ENCODE measurements at places on chromosomes 11 and 22. TPM values are rescaled to one million over a fixed set of nuclear protein-coding genes. Genes with fewer than 3 reads are reported as not detected.

Gene SCGB1A1
- total RNA-seq, result not detected

Gene OR51B5
- 0.78 TPM for total RNA-seq

Gene SLC37A2
- total RNA-seq, result 1.0 TPM

Gene OR2D2
- not detected for total RNA-seq

Gene DDTL
- total RNA-seq, result 1.2 TPM

Gene PIK3IP1
- total RNA-seq, result 2.8 TPM

Gene SLC22A12
- not detected for total RNA-seq

Gene OR4D5
- not detected for total RNA-seq

DNA sequence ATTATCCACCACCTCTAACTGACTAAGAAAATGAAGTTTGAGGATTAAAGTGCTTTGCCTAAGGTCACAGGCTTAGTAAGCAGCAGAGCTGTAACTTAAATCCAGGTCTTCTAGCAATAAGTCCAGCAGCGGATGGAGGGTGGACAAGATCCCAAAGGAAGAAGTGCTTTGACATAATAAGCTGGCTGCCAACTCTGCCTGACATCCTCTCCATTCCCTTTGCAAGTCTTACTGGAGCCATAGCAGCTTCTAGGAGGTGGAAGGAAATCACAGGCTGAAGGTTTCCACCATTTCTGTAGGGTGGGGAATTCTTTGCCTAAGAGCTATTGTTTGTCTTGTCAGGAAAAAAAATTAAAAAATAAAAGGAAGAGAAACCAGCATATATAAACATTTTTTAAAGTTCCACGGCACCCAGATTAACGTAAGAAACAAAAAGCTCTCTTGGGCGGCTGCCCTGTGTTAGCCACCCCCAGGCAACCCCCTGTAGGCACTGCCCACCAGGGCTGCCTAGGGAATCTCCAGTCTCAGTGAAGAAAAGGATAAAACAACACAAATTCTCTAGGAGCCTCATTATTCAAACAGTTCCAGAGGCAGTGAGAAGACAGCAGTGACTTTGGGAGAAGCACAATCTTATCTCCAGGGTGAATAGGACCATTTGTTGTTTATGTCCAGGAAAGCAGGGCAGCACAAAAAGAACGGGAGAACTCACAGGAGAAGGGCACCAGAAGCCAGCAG is 380.8 kb upstream of the CADM1 start:
- H3K4me3 ChIP-seq, result no peak overlapping the region
- DNase-seq, result no peak
- H3K27ac ChIP-seq, result peak overlapping the region; percentile 50
- no peaks in the 10 kb centered on the region for H3K36me3 ChIP-seq

GRCh38 chr11:44857490-44858090 is 93.1 kb downstream of the TP53I11 start:
- H3K4me3 ChIP-seq, result no peak overlapping the region
- H3K27ac ChIP-seq, result no peak overlapping the region
- H3K4me1 ChIP-seq, result peaks cover 39% of the 10 kb centered on the region
- DNase-seq, result no peak

GRCh38 chr22:26558248-26558895 is 31.6 kb downstream of the TPST2 start:
- H3K27me3 ChIP-seq, result no peaks in the 10 kb centered on the region
- no peaks in the 10 kb centered on the region for H3K36me3 ChIP-seq
- peaks cover 6% of the 10 kb centered on the region for H3K4me1 ChIP-seq

GRCh38 chr11:35058669-35059434 is 80.1 kb upstream of the CD44 start:
- no peak overlapping the region for H3K27ac ChIP-seq
- no peaks in the 10 kb centered on the region for H3K4me1 ChIP-seq
- no peaks in the 10 kb centered on the region for H3K36me3 ChIP-seq
- no peak overlapping the region for H3K4me3 ChIP-seq

DNA sequence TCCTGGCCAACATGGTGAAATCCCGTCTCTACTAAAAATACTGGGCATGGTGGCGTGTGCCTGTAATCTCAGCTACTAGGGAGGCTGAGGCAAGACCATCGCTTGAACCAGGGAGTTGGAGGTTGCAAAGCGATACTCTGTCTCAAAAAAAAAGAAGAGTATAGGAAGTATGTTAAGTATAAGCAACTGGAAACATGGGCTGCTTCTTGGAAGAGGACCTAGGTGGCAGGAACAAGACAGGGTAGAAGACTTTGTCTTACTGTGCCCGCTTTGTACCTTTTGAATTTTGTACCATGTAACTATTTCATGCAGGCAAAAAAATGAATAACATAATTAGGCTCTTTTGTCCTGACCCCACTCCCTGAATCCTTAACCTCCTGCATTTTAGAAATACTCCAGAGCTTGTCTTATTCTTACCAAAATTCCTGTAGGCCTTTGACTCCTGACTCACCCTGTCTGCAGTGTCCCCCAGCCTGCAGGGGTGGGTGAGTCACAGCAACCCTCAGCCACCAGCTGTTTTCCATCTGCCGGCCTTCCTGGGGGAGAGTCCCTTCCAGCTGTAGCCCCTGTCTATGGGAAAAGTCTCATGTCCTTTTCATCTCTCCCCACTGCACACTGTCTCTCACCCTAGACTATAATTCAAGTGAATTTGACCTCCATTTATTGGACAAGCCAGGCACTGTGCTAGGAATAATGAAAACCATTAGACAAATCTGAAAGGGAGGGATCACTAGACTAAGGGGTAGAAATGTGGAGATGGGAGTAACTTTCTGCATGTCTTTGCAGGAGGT is 41.8 kb downstream of the TXN2 start:
- no peak overlapping the region for H3K4me3 ChIP-seq
- no peaks in the 10 kb centered on the region for H3K27me3 ChIP-seq
- H3K27ac ChIP-seq, result no peak overlapping the region
- H3K36me3 ChIP-seq, result no peaks in the 10 kb centered on the region
- H3K4me1 ChIP-seq, result peaks cover 6% of the 10 kb centered on the region
- DNase-seq, result peak; percentile 71

DNA sequence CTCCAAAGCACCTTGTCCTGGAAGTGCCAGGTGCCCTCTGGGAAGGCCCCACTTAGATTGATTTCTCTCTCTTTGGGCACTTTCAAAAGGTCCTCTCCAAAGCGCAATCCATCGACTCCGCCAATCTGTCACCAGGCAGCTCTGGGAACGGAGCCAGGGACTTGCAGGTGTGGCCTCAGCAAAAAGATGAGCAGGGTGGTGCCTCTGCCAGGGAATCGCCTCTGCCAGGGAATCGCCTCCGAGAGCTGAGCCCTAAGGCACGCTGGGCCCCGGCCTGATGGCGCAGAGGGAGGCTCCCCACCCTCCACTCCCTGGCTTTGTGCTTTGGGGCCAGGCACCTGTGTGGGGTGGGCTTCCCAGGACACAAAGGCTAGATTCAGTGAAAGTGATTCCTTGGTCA is 1391.3 kb downstream of the TBC1D22A start:
- H3K36me3 ChIP-seq, result no peaks in the 10 kb centered on the region
- no peak for DNase-seq
- no peak overlapping the region for H3K27ac ChIP-seq
- H3K27me3 ChIP-seq, result no peaks in the 10 kb centered on the region
- H3K4me3 ChIP-seq, result no peak overlapping the region

- H3K36me3 ChIP-seq, result no peaks in the 10 kb centered on the region
- no peaks in the 10 kb centered on the region for H3K4me1 ChIP-seq
- H3K27me3 ChIP-seq, result no peaks in the 10 kb centered on the region
- H3K27ac ChIP-seq, result no peak overlapping the region
Measured at GRCh38 chr22:32761251-32761903, 40.1 kb upstream of the TIMP3 start.

DNA sequence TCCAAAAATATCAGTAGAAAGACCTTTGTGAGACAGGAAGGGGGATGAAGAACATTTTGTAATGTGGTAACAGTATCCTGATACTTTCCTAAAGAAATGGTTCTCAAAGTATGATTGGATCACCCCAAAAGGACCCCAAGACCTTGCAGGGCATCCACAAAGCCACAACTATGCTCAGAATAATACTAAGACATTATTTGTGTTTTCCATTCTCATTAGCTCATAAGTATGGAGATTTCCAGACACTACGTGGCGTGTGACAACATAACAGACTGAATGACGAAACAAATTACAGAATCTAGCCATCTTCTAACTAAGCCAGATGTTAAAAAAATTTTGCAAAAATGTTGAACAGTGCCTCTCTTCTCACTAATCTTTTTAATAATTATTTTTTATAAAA is 24.9 kb downstream of the CHEK2 start:
- no peak for DNase-seq
- H3K36me3 ChIP-seq, result peaks cover 2% of the 10 kb centered on the region
- no peak overlapping the region for H3K27ac ChIP-seq
- no peak overlapping the region for H3K4me3 ChIP-seq
- H3K27me3 ChIP-seq, result no peaks in the 10 kb centered on the region

DNA sequence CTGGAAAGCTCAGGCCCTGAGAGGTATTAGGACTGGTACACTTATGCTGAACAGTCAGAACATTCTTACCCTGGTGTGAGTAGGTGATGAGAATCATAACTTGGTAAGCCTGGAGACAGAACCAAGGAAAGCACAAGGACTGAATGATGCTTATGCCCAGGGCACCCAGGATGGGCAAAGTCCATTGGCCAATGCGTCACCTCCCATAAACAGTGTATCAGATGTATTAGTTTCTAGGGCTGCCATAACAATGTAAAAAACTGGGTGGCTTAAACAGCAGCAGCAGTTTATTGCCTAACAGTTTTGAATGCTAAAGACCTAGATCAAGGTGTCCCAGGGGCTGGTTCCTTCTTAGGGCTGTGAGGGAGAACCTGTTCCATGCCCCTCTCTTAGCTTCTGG is 107.0 kb downstream of the FAR1 start:
- no peak overlapping the region for H3K4me3 ChIP-seq
- peaks cover 4% of the 10 kb centered on the region for H3K4me1 ChIP-seq
- no peak overlapping the region for H3K27ac ChIP-seq
- no peaks in the 10 kb centered on the region for H3K36me3 ChIP-seq
- H3K27me3 ChIP-seq, result peaks cover 11% of the 10 kb centered on the region
- no peak for DNase-seq

DNA sequence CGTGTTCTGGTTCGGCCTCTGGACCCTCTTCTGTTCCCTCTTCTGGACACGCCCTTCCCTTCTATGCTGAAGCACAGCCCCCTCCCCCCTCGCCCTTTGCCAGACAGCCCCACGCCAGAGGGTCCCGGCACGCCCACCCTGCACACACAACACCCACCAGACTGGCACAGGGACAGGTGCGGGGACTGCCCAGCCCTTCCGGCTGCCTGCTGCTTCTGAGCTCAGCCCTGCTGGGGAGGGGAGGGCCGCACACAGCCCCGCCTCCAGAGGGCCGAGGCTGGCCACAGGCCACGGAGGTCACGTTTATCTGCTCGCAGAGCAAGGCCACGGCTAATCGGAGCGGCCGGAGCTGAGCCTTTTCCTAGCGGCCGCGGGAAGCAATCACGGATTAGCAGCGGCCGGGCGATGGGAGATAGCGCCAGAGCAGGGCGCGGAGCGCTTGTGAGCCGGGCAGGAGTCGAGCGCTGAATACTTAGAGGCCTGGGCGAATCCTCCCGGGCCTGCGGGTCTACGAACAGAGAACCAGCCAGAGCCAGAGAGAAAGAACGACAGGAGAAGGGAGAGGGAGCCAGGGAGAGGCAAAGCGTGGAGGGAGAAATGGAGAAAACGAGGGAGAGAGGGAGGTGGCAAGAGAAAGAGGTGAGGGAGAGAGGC is 21.5 kb downstream of the OTUB1 start:
- no peak overlapping the region for H3K27ac ChIP-seq
- peak overlapping the region; percentile 58 for H3K4me3 ChIP-seq
- peaks cover 3% of the 10 kb centered on the region for H3K4me1 ChIP-seq
- peak; percentile 88 for DNase-seq

- H3K27me3 ChIP-seq, result peaks cover 33% of the 10 kb centered on the region
- peak overlapping the region; percentile 83 for H3K27ac ChIP-seq
- DNase-seq, result no peak
Measured at GRCh38 chr11:66287889-66288670, 863 bp downstream of the YIF1A start.

DNA sequence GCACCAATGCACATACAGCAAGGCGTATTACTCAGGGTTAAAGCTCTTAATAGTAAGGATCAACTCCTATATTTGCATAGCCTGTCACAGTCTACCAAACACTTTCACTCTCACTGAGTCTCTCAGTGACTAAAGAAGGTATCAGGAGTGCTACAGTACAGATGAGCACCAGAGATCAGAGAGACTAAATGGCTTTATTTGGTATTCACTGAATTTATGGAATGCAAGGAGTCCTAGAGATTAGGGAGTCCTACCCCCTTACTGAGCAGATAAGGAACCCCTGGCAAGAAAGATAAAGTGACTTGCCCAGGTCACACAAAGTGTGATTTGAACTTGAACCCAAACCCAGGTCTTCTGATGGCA is 396.4 kb upstream of the CCDC90B start:
- no peak overlapping the region for H3K27ac ChIP-seq
- H3K27me3 ChIP-seq, result peaks cover 11% of the 10 kb centered on the region
- H3K4me3 ChIP-seq, result no peak overlapping the region
- no peaks in the 10 kb centered on the region for H3K36me3 ChIP-seq

- no peaks in the 10 kb centered on the region for H3K4me1 ChIP-seq
- H3K27ac ChIP-seq, result no peak overlapping the region
- H3K4me3 ChIP-seq, result no peak overlapping the region
- no peak for DNase-seq
- H3K27me3 ChIP-seq, result peaks cover 70% of the 10 kb centered on the region
- H3K36me3 ChIP-seq, result no peaks in the 10 kb centered on the region
Measured at GRCh38 chr22:28244757-28245156, 325.7 kb upstream of the PITPNB start.

- no peaks in the 10 kb centered on the region for H3K36me3 ChIP-seq
- no peaks in the 10 kb centered on the region for H3K4me1 ChIP-seq
- no peaks in the 10 kb centered on the region for H3K27me3 ChIP-seq
- no peak overlapping the region for H3K4me3 ChIP-seq
Measured at GRCh38 chr11:63709336-63709884, 28.1 kb downstream of the RTN3 start.

DNA sequence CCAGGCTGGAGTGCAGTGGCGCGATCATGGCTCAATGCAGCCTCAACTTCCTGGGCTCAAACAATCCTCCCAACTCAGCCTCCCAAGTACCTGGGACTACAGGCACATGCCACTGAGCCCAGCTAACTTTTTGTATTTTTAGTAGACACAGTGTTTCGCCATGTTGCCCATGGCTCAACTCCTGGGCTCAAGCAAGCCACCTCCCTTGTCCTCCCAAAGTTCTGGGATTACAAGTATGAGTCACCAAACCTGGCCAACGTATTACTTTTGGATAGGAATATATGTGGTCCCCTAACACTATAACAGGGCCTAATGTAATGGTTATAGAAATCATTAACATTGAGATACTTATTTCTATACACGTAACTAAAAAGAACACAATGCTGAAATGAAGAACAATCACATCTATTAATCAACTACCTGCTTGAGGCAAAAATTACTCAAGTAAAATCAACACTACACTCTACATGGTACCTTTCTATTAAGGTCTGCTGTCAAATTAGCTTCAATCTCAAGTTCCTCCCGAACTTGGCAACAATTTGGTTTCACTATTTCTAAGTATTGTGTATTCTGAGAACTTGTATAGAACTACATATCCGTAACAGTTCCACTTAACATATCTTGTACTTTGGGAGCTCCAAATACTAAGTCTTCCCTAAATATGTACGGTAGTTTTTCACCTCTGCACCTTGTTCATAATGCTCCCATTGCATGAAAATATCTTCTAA is 124.9 kb downstream of the FCHSD2 start:
- H3K27ac ChIP-seq, result no peak overlapping the region
- peaks cover 8% of the 10 kb centered on the region for H3K4me1 ChIP-seq
- no peak overlapping the region for H3K4me3 ChIP-seq
